ENCODE measurements at places on chromosomes 16 and 17.

DNA sequence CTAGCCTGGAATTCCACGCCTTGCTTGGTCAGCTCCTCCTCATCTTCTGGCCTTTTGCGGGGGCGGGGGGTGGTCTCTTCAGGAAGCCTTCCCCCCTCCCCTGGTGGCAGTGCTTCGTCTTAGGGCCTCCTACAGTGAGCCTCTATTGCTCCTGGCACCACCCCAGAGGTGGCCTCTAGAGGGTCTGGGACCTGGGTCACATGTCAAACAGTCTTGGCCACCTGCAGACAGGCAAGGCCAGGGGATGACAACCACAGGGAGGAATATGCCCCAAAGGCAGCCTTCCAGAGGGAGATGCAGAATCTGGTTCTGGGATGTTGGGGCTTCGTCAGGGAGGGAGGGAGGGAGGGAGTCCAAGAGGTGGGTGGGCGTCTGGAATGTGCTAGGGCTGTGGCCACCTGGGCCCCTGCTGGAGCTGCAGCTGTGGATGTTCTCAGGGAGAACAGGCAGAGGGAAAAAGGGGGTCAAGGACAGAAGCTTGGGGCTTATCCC is 50.6 kb downstream of the SMPD3 start:
- DNase-seq = no peak

DNA sequence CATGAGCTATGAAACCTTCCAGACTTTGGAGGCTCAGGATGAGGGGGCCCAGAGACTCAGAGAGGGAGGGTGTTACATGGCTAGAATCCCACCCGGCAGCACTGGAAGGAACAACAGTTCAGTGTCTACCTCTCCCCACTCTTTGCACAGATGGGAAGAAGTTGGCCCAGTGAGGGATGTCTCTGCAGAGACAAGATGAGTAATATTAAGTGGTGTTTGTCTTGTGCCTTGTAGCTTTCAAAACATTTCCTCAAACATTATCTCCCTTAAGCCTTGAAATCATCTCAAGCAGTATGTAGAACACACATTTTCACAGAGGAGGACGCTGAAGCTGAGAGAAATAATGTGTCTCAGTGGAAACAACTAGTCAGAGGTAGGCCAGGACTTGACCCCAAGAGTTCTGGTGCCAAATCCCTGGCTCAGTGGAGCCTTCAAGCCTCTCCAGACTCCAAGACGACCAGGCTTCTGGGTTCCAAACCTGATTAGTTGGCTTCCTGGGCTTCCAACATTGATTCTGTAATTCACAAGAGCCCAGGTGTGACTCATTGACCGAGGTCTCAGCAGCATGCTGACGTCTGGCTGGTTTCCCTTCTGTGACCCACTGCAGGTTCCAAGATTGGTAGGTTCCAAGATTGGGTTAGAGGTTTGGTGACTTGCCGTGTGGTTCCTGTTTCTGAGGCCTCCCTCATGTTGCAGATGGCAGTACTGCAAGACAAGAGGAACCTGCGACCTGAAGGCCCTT is 7.4 kb downstream of the RNF112 start:
- DNase-seq = no peak

DNA sequence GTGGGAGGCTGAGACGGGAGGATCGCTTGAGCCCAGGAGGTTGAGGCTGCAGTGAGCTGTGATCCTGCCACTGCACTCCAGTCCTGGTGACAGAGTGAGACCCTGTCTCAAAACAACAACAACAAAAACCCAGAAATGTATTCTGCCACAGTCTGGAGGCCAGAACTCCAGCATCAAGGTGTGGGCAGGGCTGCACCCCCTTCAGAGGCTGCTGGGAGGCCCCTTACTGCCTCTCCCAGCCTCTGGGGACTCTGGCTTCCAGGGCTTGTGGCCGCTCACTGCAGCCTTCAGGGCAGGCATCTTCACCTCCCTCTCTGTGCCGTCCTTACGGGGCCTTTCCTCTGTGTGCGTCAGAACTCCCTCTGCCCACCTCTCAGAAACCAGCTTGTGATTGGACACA is 209.4 kb upstream of the GSE1 start:
- no peak for DNase-seq

GRCh38 chr16:85639529-85640253 is 26.6 kb downstream of the GSE1 start:
- no peak for DNase-seq

GRCh38 chr16:69796285-69797118 is 34.4 kb downstream of the WWP2 start:
- DNase-seq = no peak

DNA sequence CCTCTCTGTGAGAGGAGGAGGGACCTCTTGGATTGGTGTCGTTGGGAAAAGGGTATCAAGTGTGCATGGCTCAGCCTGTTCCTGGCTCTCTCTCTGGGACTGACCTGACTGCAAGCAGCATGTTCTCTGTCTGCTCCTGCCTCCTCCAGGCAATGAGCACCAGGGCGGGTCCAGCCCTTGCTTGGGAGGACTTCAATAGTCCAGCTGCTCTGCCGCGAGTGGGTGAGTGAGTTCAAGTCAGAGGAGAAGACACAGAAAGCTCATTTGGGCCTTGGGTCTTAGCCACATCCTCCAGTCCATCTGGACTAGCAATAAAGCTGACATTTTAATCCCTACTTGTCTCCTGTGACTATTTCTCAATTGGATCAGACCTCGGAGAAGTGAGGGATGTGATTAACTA is 25.2 kb upstream of the TNS4 start:
- no peak for DNase-seq

DNA sequence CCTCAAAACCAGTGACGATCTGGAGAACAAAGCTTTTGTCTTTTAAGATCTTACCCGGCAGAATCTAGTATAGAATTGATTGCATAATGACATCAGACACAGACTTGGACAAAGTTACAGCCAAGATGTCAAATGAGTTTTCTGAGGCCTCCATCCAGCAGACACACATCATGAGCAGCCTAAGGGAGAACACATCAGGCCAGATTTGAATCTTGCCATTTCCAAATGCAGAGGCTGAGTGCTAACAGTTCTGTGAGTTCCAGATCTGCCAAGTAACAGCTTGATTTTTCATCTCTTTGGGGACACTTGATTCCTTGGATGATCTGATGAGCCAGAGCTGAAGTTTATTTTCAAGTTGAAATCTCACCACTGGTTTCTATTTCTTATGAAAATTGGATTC is 21.0 kb downstream of the NOG start:
- DNase-seq = no peak
